ENCODE measurements at places on chromosomes 2 and 18.

- no peak for DNase-seq
Measured at GRCh38 chr2:24586955-24587354, 95.9 kb downstream of the NCOA1 start.

DNA sequence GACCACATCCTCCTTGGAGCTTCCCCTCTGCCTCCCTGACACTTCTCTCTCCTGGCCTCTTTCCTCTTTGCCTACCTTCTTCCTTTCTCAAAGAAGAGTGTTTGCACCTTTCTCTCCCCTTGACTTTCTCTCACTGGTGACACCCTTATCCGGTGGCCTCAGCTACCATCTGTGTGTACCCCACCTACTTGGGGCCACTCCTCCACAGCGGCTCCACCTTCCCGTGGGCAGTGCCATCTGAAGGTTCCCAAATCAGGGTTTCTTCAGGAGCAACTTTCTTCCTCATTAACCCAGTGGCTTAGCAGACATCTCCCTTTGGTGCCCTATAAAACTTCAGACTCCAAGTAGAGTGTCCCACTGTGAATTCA, 5.3 kb upstream of the NCL start:
- no peak for DNase-seq

- DNase-seq: no peak
Measured at GRCh38 chr2:109387778-109388469, 225.8 kb downstream of the SEPTIN10 start.

- DNase-seq: no peak
Measured at GRCh38 chr2:127000937-127001336, 102.2 kb downstream of the TEX51 start.

- no peak for DNase-seq
Measured at GRCh38 chr2:113236367-113237159, 42.2 kb downstream of the PAX8 start.

DNA sequence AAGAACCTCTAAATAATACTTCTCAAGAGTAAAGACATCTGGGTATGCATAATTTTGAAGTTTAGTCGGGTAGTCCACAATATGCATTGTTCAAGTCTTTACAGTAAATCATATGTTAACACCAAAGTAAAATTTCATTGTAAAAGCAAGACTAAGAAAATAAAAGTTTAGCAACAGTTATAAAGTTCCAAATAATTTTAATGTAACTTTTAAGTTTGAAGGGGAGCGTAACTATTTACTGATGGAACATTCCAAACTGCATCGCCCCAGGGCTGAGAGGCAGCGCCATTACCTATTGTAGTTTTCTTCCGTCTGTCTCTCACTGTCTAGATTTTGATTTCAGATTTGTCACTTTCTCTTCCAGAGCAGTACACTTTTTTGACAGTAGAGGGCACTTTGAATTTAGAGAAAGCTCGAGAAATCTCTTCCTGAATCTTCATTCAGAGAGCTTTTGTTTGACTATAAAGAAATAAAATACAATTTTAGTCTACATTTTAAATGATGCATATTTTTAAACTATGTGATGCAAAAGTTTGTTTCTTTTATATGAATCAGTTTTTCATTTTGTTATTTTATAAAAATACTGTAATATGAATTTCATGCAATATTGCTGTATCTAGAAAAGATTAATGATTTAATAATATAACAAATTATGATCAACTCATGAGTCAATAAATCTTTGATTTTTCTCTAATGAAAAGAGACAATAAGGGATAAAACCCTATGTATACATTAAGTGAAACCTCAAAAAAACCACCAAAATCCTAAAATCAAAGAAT, 389.8 kb downstream of the FIGN start:
- DNase-seq: peak; percentile 76

- DNase-seq: no peak
Measured at GRCh38 chr18:66193394-66193793, 410.5 kb downstream of the CDH19 start.

DNA sequence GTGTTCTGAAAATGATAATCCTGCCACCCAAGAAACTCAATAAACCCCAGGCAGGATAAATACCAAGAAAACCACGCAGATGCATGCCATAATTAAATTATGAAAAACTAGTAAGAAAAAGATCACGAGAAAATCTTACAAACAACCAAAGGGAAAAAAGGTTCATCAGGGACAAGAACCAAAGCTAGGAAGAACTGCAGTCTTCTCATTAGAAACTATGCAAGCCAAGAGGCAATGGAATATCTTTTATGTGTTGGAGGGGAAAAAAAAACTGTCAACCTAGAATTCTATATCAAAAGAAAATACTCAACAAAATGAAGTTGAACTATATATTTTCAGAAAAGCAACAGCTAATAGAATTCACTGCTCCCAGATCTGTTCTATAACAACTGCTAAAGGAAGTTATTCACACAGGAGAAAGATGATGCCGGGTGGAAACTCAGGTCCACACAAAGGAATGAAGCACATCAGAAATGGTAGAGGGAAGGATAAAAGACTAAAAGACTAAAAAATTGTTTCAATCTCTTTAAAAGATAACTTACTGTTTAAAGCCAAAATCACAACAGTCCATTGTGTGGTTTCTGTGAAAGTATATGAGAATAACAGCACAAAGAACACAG, 55.0 kb downstream of the NDUFA10 start:
- peak; percentile 9 for DNase-seq

DNA sequence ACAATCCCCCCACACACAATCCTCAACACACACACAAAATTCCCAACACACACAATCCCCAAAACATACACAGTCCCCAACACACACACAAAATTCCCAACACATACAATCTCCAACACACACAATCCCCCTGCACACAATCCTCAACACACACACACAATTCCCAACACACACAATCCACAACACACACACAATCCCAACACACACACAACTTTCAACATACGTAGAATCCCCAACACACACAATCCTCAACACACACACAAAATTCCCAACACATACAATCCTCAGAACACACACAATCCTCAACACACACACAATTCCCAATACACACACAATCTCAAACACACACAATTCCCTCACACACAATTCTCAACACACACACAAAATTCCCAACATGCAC, 2.6 kb upstream of the PDCD1 start:
- no peak for DNase-seq

DNA sequence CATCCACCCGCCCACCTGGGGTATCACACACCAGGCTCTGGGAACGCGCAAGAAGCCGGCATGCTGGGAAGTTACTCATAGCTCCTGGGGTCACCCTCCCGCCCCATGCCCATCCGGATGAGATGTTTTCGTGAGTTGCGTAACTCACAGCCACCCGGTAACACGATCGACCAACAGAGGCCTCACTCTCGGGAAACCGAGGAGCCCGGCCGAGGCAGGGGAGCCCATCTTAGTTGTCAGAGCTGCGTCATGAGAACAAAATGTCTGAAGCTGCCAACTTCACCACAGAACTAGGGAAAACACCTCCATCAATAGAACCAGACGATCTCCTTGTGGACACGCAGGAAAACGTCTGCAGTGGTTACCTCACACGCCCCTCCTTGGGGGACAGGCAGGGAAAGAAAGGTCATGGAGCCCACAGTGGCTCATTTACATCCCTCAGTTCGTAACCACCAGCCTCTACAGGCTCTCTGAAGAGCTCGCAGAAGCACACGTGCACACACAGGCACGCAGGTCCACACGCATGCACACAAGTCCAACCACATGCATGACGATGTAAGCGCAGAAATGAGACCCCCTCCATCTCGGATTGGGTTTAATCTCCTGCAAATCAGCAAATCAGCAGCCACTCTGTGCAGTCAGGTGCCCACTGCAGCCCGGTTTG, 26.2 kb downstream of the ADI1 start:
- no peak for DNase-seq

DNA sequence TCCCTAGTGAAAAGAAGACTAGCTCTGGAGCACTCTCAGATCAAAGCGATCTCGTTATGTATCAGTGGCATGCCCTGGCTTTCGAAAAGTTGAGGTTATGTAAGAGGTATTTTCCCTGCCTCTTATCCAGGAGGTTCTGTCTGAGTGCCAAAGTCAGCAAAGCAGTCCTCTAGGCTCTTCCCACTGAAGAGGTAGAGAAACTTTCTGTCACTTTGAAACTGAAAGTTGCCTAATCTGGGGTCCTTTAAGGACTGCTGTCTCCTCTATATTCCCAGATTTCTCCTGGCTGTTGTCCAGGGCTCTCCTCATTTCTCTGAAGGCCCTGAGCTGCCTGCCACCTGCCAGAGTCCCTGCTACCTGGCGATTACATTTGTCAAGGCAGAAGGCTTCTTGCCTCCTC, 96.3 kb downstream of the B3GNT2 start:
- no peak for DNase-seq

DNA sequence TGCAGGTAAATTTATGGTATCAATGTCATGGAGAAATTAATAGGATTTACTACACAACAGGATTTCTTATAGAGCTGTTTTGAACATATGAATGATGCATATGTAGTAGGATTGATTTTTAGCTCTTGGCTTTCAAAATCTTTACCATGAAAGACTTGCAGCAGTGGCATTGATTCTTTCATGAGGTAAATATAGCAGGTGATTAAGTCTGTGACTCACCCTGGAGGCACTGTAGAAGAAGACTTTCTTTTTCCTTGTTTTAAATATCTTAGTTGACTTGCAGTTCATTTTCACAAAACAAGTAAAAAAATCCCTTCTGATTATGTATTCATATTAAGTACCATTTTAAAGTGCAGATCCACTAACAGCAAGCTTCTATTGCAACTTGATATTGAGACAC, 463.0 kb downstream of the FBXO15 start:
- DNase-seq: no peak

DNA sequence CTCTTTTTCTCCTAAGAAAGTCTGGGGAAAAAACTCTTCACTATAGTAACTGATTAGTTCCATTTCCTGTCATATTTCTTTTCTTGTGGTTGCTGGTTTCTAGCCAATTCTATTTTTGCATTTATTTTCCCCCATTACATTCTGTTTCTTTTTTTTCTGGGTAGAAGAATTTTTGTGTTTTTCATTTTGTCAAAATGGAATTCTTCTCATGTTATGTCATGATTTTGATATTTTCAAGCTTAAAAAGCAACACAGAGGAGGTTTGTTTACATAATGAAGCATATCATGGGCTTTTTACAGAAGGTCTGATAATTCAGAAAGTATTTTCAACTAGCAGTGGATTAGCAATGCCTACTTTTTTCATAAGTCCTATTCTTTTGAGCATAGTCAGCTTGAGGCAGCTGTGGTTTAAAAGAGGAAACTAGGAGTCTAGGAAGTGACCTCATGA, 102.0 kb downstream of the MAP2 start:
- no peak for DNase-seq
